ENCODE measurements at places on chromosomes 5 and 9.

DNA sequence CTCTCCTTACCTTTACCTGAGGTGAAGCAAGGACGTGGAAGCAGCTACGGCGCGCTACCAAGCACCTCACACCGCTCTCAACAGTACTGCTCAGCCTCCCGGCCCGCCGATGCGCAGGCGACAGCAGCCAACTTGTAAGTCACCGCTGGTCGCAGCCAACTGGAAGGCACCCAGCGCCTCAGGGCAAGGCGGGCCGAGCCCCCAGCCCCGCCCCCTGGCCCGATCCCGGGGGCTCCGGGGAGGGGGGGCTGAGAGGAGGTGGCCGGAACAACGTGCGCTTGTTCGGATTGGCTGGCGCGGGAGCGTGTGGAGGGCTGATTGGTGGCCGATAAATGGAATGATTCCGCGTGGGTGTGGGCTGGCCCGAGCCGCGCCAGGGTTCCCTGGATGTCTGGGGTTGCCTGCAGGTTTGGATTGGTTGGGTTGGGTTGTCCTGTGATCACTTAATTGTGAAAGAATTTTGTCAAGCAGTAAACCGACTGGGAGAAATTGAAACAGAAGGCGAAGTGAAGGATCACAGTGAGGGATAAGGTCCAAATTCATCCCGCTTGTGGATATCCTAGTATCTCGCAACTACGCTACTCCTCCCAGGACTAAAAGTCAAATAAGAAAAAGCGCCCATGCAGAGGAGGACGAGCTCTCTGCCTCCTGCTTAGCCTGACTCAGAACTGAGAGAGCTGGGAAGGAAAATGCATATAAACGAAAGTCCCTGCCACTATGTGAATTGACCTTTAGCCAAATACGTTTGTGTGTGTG lies at the start of gene STARD4:
TSS of gene STARD4 (minus strand) at position 161 of the 756 bp plus-strand sequence. CDS start 5,102 bp downstream, outside the sequence.
- H3K4me1 ChIP-seq = no peaks in the 10 kb centered on the region
- peak within 1 kb of the TSS; percentile 85 for H3K27ac ChIP-seq
- peak; percentile 98 for DNase-seq
- no peaks in the 10 kb centered on the region for H3K36me3 ChIP-seq

DNA sequence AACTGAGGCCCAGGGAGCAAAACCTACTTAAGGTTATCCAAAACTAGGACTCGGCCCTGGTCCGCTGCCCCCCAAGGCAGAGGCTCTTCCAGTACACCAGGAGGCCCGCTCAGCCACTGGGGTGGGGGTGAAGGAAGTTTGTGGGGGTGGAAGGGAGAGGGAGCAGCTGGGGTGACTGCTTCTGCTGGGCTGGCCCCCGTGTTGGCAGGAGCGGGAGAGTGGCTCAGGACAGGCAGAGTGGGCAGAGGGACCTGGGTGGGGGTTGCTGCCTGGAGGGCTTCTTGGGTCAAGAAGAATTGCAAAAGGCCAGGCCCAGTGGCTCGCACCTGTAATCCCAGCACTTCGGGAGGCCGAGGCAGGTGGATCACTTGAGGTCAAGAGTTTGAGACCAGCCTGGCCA lies 8.2 kb upstream of the TRIM14 start:
- no peaks in the 10 kb centered on the region for H3K36me3 ChIP-seq
- H3K27ac ChIP-seq = no peak overlapping the region
- H3K27me3 ChIP-seq = no peaks in the 10 kb centered on the region
- no peak overlapping the region for H3K4me3 ChIP-seq

DNA sequence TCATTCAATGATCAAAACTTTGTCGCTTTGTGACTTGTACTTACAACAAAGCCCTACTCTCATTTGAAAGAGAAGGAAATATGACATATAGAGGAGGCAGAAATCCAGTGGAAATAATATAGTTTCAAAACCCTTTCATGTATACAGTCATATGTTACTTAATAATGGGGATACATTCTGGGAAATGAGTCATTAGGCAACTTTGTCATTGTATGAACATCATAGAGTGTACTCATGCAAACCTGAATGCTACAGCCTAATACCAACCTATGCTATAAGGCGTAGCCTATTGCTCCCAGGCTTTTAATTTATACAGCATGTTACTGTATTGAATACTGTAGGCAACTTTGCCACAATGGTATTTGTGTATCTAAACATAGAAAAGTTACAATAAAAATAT lies 69.0 kb upstream of the SMC2 start:
- DNase-seq = no peak
- H3K4me3 ChIP-seq = no peak overlapping the region
- no peaks in the 10 kb centered on the region for H3K27me3 ChIP-seq

GRCh38 chr9:124388275-124389048 lies 26.8 kb downstream of the PSMB7 start:
- DNase-seq = no peak
- H3K4me1 ChIP-seq = no peaks in the 10 kb centered on the region
- no peaks in the 10 kb centered on the region for H3K27me3 ChIP-seq
- H3K27ac ChIP-seq = peak overlapping the region; percentile 61
- no peak overlapping the region for H3K4me3 ChIP-seq

DNA sequence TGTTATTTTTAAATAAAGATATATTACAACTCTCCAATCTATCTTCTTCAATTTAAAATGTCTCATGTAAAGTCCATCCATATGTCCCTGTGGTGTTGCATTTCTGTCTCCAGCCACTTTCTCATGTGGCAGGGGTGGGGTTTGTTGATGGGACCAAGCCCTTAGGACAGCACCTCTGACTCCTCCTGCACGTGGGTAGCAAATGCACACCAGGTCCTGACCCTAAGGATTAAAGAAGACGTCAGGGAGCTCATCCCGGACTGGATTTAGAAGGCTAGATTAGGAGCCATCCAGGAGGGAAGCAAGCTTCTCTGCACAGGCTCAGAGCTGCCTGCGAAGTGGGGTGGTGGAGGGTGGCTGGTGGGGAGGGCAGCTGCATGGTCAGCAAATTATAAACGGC lies 38.9 kb upstream of the FAM120AOS start:
- H3K27ac ChIP-seq = no peak overlapping the region
- no peaks in the 10 kb centered on the region for H3K27me3 ChIP-seq
- peaks cover 31% of the 10 kb centered on the region for H3K36me3 ChIP-seq
- no peaks in the 10 kb centered on the region for H3K4me1 ChIP-seq
- no peak for DNase-seq

DNA sequence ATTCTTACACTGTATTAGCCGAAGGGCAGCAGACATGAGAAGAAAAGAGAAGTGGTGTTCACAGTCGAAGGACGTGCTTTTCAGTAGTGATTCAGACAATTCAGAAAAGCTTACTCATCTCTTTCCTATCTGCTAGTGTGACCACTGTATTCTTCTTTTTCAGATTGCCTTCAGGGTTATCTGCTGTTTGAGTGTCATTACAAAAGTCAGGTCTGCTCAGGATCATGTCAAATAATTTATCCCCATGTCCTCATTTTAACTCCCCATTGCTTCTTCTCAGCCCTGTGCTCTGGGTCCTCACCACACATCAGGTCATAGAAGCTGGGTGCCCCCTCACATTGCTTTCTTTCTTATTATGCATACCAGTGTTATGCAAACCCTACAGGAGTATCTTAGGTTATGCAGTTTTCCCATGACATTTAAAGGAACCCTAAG lies 394.0 kb downstream of the CETN3 start:
- H3K4me1 ChIP-seq = no peaks in the 10 kb centered on the region
- H3K27me3 ChIP-seq = no peaks in the 10 kb centered on the region
- H3K4me3 ChIP-seq = no peak overlapping the region
- DNase-seq = no peak

DNA sequence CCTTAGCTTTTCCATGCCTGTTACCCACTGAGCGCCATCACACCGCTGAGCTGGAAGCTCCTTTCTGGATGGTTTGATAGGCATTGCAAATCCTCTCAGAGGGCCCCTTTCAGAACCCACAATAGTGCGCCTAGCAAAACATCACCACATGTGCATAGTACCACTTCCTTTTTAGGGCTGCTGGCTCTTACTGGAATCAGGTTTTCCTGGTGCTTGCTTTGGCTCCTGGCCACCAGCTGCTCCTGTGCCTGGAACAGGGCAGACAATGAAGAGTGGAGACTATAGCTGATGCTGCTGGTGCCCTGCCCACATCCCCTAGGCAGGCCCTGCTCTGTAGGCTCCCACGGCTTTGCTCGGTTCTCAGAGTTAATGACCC lies 163.6 kb upstream of the SEMA6A start:
- no peak for DNase-seq
- no peaks in the 10 kb centered on the region for H3K4me1 ChIP-seq
- no peaks in the 10 kb centered on the region for H3K36me3 ChIP-seq

DNA sequence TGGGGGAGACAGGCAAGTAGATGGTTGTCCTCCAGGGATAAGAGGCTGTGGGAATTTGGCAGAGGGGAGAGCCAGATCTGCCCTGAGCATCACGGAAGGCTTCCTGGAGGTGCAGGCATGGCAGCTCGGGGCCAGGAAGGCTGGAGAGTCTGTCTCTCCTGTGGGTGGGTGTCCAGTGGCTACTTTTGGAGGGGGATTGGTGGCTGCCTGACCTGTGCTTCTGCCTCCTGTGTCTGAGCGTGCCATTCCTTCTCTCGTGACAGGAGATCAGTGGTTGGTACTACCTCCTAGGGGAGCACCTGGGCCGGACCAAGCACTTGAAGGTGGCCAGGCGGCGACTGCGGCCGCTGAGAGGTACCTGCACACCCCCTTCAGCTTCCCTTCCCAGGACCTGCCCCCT lies 33.5 kb downstream of the RGS3 start:
- peaks cover 4% of the 10 kb centered on the region for H3K4me1 ChIP-seq
- no peaks in the 10 kb centered on the region for H3K27me3 ChIP-seq
- no peak overlapping the region for H3K4me3 ChIP-seq
- DNase-seq = no peak

DNA sequence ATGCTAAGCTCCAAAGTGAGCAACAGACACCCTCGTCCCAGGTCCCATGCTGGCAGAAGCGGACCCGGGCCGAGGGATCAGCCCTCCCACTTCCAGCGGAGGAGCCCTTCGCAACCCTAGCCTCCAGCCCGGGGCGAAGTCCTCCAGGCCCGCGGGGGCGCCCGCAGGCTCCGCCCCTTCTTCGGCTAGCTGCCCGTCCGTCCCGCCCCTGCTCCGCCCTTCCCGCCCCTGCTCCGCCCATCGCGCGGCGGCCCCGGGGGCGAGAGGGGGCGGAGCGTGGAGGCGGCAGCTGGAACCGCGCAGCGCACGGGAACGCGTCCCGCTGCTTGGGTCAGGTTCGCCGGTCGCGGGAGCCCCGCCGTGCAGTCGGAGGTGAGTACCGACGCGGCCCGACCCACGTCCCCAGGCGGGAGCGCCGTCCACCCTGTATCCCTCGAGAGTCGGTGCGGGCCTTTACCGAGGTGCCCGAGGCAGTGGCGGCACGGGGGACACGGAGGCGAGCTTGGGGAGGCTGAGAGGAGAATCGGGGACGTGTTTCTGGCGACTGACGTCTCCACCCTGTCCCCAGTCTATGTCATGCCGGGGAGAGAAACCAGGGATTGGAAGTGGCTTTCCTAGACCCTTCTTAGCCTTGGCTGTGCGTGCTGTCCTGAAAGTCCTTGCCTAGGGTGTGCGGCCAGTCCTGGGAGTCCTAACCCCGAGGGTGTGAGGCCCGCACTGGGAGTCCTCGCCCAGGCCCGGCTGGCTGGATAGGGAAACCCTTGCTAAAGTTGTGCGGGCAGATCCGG lies at the start of gene ACO1:
TSS of gene ACO1 (plus strand) at position 280 of the 788 bp plus-strand sequence. CDS start 20,864 bp downstream, outside the sequence.
- peak within 1 kb of the TSS; percentile 94 for H3K27ac ChIP-seq
- DNase-seq = peak; percentile 96
- no peaks in the 10 kb centered on the region for H3K4me1 ChIP-seq
- H3K4me3 ChIP-seq = peak within 1 kb of the TSS; percentile 94

DNA sequence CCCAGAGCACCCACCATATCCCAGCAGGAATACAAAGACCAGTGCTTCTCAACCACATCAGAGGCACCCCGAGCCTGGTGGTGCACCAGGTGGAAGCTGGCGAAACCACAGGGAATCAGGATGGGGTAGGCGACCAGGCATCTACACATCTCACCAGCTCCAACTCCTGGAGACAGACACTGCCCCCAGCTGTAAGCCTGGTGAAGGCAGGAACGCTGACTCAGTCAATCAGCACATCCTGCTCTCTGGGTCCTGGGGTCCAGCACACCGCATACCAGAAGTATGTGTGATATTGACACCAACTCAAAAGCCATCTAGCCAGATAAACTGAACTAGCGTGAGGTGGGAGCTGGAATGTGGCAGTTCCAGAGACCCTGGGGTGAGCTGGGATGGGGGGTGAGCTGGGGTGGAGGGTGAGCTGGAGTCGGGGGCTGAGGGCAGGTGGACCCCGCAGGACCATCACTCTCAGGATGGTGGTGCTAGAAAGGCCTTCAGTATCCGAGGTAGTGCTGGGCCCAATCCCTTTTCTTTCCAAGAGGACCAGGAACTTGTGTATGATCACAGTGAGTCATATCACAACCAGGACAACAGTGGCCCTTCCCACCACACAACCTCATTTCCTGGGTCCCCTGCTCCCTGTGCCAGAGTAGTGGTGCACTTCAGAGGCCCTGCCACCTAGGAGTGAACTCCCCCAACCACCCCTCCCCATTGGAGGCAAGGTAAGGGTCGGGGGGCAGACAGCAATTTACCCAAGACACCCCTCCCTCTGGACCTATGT lies 2.5 kb downstream of the DBN1 start:
- peaks cover 3% of the 10 kb centered on the region for H3K36me3 ChIP-seq
- H3K4me3 ChIP-seq = no peak overlapping the region
- no peaks in the 10 kb centered on the region for H3K4me1 ChIP-seq
- no peak for DNase-seq
- no peaks in the 10 kb centered on the region for H3K27me3 ChIP-seq
- H3K27ac ChIP-seq = no peak overlapping the region

DNA sequence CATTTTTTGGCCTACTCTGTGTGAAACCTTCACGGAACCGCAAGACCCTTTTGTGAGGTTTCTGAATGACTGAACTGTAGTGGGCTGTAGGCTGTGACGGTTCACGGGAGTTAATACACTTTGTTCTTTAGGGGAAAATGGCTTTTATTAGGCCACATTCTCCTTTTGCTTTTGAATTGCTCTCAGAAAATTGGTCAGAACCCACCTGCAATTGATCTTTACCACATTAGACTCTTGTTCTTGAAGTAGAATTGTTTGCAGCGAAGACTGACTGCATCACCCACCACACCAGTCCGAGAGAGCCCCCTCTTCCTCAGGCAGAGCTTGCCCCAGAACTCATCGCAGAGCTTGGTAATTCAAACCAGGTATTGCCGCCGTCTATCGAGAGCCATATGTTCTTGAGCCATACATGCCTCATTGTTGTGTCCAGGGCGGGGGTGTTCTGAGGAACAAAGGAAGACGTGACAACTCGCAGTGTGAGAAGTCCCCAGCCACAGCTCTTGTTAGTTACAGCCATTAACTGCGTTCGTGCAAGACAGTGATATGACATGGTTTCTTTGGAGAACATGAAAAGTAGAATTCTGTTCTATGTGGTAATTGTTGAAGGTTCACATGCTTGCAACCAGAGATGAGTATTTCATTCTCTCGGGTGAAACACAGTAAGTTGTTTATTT lies 166.4 kb upstream of the OTULINL start:
- no peak overlapping the region for H3K4me3 ChIP-seq
- no peak for DNase-seq
- H3K36me3 ChIP-seq = peaks cover 22% of the 10 kb centered on the region
- H3K27ac ChIP-seq = no peak overlapping the region
- H3K27me3 ChIP-seq = no peaks in the 10 kb centered on the region
- H3K4me1 ChIP-seq = no peaks in the 10 kb centered on the region

GRCh38 chr9:124280176-124280691 lies 22.5 kb downstream of the NEK6 start:
- H3K27me3 ChIP-seq = no peaks in the 10 kb centered on the region
- no peaks in the 10 kb centered on the region for H3K36me3 ChIP-seq
- H3K27ac ChIP-seq = peak overlapping the region; percentile 92
- peaks cover 44% of the 10 kb centered on the region for H3K4me1 ChIP-seq
- no peak overlapping the region for H3K4me3 ChIP-seq

- H3K4me1 ChIP-seq = no peaks in the 10 kb centered on the region
- H3K27ac ChIP-seq = peak overlapping the region; percentile 32
- no peaks in the 10 kb centered on the region for H3K36me3 ChIP-seq
Observed at GRCh38 chr5:10563110-10563944, 543 bp upstream of the ANKRD33B start.

Measured in kidney (tissue), 22 donors.